ENCODE measurements at places on chromosomes 16 and 17.

- no peak for DNase-seq
These were observed 40.5 kb upstream of the ATP2A3 start for GRCh38 chr17:4004517-4005295.

- DNase-seq = no peak
These were observed 62.1 kb downstream of the CRISPLD2 start for GRCh38 chr16:84881702-84882521.

DNA sequence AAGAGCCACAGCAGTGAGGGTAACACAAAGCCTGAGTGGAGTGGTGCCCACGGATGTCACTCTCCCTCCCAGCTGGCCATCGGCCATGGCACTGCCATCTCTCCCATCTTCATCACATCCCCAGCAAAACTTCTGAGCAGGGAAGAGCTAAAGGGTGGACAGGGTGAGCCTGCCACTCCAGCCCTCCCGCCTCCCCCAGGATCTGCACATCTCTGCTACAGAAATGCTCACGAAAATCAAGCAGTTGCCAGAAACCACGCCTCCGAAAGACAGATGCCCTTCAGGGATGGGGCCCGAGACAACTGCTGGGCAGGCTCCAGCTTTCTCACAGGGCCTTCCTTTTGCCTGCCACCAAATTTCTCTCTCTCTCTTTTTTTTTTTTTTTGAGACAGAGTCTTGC lies 3.6 kb downstream of the GRIN2C start:
- no peak for DNase-seq

DNA sequence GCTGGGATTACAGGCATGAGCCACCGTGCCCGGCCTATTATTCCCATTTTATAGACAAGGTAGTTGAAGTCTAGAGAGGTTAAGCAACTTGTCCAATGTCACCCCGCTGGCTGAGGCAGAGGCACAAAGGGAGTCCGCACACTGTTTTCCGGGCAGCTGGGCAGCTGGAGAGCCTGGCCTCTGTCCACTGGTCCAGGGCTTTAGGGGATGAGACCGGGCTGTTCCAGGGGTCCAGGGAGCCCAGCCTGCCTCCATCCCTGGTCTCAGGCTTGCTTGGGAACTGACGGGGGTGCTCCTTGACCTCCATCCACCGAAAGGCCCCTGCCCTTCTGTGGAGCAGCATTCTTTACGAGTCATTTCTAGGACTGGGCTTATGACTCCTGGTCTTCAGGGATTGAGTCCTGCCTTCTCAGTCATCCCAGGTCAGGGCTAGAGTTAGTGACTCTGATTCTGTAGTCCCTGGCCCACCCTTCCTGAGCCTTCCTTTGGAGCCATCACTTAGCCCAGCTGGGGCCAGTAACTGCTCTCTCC lies 37.5 kb downstream of the SOCS3 start:
- DNase-seq = no peak

DNA sequence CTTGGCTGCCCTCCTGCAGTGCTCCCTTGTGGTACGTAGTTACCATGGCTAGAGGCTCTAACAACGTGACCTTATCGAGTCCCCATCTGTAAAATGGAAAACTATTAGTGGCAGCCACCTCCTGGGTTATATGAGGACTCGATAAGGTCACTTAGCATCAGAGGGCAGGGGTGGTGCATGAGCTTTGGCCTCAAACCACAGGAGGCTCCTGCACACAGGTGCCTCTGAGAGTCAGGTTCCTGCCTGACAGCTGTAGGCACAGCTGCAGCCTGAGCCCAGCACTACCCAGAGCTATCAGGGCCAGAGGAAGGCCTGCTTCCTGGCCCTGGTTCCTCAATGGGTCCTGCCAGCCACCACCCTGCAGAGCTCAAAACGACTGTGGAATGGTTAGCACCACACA lies 57.2 kb upstream of the SEC14L1 start:
- DNase-seq = no peak

DNA sequence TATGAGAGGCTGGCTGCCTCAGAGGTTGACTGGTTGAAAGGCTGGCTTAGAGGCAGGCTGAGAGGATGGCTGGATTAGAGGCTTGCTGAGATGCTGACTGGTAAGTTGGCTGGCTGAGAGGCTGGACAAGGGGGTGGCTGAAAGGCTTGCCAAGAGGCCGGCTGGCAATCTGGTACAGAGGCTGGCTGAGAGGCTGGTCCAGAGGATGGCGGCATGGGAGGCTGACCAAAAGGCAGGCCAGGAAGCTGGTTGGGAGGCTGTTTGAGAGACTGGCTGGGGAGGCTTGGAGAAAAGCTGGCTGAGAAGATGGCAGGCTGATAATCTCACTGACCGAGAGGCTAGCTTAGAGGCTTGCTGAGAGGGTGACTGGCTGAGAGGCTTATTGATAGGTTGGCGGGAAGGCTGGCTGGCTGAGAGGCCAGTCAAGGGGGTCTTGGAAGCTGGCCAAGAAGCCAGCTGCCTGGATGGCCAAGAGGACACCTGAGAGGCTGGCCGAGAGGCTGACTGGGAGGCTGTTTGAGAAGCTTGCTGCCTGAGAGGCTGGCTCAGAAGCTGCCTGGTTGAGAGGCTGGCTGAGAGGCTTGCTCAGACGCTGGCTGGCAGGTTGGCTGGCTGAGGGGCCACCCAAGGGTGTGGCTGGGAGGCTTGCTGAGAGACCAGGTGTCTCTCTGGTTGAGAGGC lies 34.2 kb upstream of the ACSM2B start:
- DNase-seq = no peak

DNA sequence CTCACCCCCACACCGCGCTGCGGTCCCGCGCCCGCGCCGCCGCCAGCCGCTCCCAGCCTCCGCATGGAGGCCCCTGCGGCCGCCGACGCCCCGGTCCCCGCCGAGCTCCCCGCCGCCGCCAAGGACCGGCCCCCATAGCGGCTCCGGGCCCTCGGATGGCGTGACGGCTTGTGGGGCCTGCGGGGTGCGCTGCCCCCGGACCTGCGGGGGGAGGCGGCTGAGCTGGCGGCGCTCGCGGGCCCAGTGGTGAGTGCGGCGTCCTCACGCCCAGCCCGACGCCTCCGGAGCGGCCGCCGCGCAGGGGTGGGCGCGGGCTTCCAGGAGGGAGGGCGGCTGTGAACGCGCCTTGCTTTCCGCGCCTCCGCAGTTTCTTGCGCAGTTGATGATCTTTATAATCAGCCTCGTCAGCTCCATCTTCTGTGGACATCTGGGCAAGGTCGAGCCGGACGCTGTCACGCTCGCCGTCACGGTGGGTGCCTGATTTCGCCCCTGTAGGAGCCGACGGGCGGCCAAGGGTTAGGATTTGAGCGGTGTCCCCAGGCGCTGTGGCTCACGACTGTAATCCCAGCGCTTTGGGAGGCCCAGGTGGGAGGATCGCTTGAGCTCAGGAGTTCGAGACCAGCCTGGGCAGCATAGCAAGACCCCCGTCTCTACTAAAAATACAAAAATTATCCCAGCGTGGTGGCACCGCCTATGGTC lies 46.4 kb downstream of the SLC47A1 start:
- no peak for DNase-seq

GRCh38 chr17:14672830-14673229 lies 371.9 kb downstream of the HS3ST3B1 start:
- peak; percentile 9 for DNase-seq

- DNase-seq = no peak
These were observed 13.1 kb downstream of the RAPGEFL1 start for GRCh38 chr17:40190197-40191021.

DNA sequence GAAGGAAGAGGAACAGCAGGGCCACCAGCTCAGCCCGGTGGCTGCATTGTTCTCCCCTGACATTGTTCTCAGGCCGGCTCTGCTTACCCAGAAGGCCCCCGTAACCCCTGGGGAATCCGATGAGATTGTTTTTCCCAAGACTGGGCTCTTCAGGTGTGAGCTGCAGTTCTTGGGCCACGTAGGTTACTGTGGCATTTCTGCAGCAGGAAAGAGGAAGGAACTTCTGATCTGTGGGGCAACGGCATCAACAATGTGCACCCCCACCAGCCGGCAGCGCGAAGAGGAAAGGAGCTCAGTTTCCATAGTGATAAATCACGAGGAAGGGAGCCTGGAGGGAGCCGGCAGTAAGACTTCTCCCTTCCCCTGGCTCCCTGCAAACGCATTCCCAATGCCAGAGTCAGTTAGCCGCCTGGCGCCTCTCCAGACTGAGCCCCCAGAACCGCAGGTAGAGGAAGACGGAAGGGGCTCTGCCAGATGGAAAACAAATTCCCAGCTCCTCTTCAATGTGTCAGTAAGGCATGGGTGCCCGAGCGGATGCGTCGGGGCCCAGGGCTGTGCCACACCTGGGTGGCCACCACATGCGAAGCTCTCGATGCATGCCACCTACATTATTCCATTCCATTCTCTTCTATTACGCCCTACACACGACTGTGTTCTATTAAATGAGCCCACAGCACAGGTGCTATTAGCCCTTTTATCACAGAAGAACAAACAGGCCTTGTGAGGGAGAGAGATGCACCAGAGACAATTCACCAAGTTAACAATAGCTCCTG lies 21.5 kb upstream of the PECAM1 start:
- no peak for DNase-seq

- no peak for DNase-seq
These were observed at the start of gene TMEM132E for GRCh38 chr17:34579017-34579946. TMEM132E (plus strand) TSS chr17:34579582; CDS start chr17:34581077, 1,495 bp downstream.

DNA sequence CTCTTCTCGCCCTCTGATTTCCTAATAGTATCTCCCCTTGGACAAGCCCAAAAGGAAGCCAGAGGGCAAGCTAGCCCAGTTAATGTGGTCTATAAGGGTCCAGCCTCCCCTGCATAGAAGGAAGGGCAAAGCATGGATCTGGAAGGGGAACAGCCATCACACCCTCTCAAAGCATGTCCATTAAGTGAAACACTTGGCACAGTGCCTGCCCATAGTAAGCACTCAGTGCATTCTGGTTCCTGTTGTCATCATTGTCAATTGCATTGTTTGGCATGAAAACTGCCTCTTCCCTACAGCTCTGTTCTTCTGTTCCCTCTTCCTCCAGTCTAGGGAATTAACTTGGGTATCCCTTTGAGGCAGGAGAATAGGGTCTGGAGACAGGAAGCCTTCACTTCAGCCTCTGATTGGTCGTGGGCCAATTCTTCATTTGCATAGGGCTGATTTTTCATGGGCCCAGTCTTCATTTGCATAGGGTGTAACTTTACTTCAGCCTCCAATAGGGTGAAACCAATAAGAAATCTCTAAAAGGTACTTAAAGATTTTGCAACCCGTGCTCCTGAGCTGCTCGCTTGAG lies 81.4 kb downstream of the C17orf67 start:
- DNase-seq = no peak

DNA sequence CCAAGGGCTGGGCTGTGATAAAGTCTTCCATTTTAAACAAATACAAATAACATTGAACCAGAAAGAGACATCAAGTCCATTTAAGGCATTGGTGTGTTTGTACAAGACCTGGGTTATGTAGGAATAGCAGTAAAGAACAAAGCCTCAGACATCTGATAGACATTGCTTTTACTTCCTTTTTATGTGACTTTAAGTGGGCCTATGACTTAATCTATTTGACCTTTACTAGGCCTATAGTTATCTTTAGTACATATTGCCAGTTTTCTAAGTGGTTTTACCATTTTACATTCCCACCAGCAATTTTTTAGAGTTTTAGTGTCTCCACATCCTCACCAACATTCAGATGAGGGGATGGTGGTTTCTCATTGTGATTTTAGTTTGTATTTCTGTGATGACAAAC lies 298.8 kb downstream of the ZFHX3 start:
- DNase-seq = no peak

- DNase-seq = no peak
These were observed 24.7 kb downstream of the NGFR start for GRCh38 chr17:49519781-49520180.

- no peak for DNase-seq
These were observed 24.2 kb downstream of the SPACA3 start for GRCh38 chr17:33015716-33016346.

- no peak for DNase-seq
These were observed 388.9 kb downstream of the NPIPA8 start for GRCh38 chr16:17947637-17948036.

DNA sequence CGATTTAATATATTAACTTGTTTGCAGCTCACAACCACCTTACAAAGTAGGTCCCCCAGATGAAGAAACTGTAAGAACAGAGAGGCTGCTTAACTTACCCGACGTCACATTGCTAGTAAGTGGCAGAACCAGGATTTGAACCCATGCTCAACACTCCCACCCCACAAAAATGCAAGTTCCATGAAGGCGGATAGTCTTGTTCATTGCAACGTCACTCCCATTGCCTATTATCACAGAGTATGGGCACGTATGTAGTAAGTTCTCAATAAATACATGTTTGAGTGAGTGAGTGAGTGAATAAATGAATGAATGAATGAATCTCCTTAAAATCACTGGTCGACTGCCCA lies 1.1 kb downstream of the USP31 start:
- DNase-seq = no peak

- DNase-seq = no peak
These were observed 18.8 kb downstream of the TOM1L1 start for GRCh38 chr17:54919425-54919824.

- no peak for DNase-seq
These were observed 35.6 kb downstream of the ABR start for GRCh38 chr17:1144162-1144561.

DNA sequence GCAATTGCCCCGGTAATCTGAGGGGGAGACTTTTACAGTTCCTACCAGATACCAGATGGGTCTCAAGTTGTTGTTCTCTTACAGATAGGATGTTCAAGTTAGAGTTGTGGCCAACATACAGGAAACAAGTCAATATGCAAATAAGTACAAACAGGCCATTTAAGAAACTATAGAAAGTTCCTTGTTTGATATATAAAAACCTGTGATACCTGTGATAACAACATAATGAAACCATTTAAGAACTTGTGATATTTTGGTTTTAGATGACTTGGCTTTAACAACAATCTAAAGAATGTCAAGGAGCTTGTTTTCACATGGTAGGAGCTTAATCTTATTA lies 16.8 kb downstream of the CDR2 start:
- no peak for DNase-seq

DNA sequence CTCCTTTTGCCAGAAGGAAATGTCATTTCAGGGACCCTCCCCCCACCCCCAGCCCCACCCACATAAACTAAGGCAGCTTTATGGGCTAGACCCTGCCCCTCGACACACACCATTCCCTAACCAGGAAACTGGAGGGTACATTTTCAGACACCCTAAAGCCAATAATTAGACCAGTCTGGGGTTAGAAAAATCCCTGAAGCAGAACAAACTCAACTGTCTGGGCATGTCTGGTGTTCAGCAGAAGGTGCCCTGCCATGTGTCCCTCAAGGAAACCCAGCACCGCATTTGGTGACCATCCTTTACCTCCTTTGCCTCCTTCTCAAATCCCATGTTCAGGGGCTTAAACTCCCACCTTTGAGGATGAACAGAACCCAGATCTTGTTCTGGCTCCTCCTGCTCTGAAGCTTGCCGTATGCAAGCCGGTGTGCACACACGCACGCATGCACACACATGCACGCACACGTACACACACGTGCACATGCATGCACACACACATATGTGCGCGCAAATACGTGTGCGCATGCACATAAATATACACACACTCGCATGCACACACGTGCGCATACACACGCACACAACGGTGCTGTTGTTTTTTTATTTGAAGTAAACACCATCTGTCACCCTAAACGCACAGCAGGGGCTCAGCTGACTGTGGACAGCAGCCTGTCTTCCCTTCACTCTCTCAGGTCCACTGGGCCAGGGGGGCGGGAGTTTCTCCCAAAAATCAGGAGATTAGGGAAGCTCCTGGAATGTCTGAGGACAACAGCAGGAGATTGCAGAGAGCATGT lies 156.8 kb upstream of the TNRC6C start:
- no peak for DNase-seq

Data from NCI-H1048 (cell line).